SK-N-SH (cell line): ENCODE measurements at places on chromosomes 13 and 19.
A peak's percentile ranks its signal among the peaks of the same experiment; 100 is the strongest.

DNA sequence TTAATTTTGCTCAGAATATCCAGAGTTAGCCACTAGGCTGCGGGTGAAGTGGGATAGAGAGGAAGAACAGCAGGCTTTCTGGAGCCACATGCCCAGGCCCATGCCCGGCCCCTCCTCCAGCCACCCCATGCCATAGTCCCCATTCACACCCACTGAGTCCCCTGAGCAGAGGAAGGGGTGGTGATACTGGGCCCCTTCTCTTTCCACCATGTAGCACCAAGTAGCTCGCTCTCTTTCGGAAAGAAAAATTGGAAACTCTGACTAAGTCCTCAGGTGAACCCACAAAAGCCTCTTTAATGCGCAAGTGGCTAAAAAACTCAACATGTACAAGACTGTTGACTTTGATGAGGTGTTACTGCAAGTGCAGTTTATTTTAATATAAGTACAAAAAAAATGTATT lies 76.7 kb upstream of the GPR183 start:
- no peak for DNase-seq

DNA sequence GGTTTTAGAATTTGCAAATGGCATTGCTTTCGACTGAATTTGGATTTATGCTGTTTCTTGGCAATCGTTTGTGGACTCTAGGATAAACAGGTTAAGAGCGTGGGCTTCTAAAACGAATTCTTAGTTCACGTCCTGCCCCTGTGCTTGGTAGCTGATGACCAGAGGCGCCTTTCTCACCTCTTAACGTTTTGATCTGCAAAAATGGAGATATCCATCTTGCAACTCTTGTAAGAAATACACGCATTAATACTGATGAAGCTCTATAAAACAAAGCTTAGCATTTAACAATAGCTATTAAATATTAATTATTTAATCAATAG lies 580 bp upstream of the KATNAL1 start:
- DNase-seq = no peak

- DNase-seq = no peak
Observed at GRCh38 chr19:38228005-38228377, 4.0 kb upstream of the DPF1 start.

- DNase-seq = no peak
Observed at GRCh38 chr13:100440751-100441425, 147.7 kb downstream of the GGACT start.

DNA sequence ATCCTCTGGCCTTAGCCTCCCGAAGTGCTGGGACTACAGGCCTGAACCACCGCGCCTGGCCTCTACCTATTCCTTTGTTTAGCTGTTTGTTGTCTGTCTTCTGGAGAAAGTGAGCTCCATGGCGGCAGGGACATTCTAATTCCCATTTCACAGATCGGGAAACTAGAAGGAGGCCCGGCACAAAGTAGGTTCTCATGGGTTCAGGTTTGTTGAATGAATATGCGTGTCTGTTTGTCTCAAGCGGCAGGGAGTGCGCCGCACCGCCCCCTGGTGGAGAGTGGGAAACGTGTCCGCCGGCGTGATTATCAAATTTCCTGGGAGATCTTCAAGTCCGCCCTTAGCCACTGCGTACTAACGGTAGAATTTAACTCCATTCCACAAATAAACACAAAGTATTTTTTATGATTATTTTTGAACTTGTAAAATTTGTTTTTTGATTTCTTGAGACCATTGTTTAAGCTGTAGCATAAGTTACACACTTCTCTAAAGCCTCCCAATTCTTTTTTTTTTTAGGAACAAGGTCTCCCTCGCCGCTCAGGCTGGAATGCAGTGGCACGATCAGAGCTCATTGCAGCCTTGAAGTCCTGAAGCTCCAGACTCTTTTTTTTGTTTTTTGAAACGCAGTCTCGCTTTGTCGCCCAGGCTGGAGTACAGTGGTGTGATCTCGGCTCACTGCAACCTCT lies 8.9 kb upstream of the CCDC9 start:
- DNase-seq = peak; percentile 74

- DNase-seq = no peak
Observed at GRCh38 chr13:39862900-39863299, 207.4 kb downstream of the COG6 start.

DNA sequence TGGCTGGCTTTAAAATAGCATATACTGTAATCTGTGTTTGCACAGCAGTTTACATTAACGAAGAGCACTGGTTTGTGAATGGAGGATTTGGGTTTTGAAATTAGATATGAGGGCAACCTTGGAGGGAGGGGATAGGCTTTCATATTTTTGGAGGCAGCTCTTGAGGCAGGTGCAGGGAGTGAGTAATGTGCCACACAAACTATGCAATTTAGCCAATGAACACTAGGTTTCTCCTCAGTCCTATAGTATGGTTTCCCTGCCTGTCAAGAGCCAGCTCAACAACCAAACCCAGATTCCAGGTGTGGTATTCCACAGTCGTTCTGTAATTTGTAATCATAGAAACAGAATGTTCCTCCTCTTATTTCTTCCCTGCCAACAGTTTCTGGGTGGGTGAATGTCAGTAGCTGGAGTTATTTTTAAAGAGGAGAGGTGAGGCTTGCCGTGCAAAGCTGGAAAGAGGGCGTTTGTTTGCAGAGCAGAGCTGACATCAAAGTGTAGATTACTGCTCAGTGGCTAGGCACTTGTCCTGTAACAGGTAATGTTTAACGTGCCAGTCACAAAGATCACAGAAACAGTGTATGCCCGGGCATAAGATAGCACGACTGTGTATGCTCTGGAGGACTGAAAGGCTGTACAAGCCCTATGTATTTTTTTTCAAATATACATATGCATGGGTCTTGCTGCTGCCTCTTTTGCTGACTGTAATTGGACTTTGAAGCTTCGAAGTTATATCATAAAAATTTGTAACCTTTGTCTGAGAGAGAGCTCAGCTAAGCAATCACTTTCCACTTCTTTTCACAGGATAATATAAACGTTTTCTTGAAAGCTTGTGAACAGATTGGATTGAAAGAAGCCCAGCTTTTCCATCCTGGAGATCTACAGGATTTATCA lies 124.2 kb downstream of the LMO7 start:
- DNase-seq = no peak

DNA sequence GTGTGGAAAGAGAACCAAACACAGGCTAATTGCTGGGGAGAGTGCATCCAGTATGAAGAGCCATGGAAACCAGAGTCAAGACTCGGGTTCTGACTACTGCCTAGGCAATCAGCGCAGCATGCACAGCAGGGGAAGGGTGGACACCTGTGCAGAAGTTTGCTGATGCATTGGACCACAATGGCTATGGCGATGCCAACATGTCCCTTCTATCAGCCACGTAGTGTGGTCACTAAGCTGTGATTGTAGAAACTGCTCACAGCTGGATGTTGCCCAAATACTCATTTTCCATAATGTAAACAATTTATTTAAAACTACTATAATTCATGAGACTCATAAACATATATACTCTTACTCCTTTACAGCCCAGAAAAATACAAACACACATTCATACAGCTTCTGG lies 1718.2 kb downstream of the EFNB2 start:
- DNase-seq = no peak

DNA sequence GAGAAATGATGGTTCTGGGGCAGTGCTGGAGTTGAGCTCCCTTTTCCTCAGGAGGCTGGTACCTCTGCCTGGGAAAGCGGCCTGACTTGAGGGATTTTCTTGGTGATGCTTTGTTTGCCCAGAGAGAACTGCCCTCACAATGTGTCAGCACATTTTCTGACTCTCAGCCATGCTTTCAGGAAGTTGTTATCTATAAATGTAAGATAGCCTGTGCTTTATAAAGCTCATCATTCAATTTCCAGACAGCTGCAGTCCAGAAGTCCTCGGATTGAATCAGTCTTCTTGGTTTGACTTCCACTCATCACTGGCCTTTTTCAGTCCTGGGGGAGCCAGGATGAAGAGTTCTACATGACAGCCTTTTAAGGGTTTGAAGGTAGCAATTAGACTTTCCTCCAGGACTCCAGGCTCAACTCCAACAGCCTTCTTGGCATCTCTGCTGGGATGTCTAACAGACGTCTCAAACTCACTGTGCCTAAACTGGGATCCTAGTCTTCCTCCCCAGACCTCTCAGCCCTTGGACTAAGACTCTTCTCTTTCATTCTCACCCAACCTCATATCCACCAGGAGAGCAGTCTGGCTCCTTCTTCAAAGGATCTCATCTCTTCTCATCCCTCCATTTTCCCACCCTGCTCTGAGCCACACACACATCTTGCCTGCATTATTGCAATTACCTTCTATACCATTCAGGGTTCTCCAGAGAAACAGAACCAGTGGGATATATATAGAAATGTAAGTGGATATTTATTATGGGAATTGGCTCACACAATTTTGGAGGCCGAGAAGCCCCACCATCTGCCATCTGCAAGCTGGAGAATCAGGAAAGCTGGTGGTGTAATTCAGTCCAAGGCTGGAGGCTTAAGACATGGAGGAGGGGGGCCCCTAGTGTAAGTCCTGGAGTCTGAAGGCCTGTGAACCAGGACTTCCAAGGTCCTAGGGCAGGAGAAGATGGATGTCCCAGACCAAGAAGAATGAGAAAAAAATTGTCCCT lies 13.1 kb downstream of the ERICH6B start:
- DNase-seq = peak; percentile 46

- no peak for DNase-seq
Observed at GRCh38 chr19:42287017-42287826, 14.7 kb upstream of the PRR19 start.

DNA sequence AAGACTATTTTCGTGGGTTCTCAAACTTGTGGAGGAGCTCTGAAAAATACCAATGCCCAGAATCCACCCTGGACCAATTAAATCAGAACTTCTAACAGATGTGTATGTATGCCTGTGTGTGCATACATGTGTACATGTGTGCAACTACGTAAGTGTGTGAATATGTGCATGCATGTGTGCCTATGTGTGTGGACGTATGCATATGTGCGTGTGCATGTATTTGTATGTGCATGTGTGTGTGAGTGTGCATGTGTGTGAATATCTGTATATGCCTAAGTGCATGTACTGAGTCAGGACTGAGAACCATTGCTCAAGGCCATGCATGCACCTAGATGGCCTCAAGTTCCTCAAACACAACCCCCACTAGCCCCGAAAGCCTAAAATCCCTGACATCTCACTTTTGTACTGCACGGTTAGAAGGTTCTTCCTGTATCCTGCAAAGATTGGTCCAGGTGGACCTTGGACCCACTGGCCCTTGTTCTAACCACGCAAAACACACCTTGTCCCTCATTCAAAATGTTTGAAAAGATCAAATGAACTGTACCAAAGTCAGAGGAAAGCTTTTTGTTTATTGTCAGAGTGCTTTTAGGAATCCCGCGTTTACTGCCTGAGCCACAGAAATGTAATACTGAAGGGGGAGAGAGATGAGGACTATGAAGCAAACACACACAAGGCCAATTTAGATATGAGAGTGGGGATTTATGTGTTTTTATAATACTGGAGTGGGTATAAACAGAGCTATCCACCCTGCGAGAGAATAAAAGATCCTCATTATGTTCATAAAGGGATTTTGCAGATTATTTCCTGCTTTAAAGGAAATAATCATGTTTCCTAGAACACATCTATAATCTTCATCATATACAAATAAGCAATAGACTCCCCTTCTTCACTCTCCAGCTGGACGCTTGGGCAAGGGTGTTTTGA lies 39.1 kb downstream of the LATS2 start:
- no peak for DNase-seq

- peak; percentile 6 for DNase-seq
Observed at GRCh38 chr19:46607448-46607841, 6.3 kb downstream of the CALM3 start.

- DNase-seq = no peak
Observed at GRCh38 chr19:8355631-8356402, 8.1 kb upstream of the ANGPTL4 start.

DNA sequence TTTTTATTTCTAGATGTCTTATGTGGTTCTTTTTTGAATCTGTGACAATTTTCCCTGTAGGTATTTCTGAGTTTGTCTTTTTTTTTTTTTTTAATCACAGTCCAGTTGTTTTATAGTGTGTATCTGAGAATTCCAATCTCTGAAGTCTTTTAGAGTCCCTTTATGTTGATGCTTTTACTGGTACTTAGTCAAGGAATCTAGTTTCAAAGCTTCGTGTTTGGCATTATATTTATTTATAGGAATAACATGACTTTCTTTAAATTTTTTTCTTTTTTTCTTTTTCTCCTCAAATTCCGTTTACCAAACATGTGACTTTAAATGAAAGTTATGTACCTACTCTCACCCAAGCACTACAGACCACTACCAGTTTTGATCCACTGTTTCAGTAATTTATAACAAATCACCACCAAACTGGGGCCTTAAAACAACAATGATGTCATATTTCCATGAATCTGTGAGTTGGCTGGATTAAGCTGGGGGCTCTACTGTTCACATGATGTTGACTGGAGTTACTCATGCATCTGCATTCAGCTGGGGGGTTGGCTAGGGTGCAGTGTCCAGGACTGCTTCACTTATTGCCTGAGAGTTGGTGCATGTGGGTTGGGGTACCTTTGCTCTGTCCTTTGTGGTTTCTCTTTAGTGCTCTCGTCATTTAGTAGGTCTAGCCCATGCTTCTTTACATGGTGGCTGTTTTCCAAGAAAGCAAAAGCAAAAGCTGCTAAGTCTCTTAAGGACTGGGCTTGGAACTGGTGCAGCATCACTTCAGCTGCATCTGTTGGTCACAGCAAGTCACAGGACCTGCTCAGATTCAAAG lies 22.3 kb downstream of the KCTD4 start:
- no peak for DNase-seq

DNA sequence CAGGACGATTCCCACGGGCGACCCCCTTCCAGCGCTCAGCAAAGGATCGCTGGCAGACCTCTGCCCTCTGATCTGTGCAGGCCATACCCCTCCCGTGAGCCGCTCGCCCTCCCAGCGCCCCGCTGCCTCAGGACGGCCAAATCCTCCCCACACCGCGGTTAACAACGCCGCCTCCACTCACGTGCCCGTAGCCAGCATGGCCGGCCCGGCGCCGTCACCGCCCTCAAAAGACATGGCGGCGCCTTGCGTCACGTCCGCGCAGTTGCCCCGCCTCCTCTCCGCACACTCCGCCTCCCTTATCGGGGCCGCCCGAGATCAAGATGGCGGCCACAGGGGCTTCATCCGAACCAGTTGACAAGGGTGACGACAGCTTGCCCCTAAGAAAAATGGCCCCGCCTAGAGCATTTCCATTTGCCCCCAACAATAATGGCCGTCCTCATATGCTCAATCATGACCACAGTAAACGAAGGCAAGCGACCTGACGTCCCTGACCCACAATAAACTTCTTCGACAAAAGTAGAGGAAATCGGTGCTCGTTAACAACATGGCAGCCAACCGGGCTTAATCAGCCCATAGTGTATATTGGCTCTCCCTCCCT lies 634 bp downstream of the AKT1S1 start:
- DNase-seq = peak; percentile 85

- no peak for DNase-seq
Observed at GRCh38 chr13:80250213-80250810, 90.6 kb downstream of the SPRY2 start.

DNA sequence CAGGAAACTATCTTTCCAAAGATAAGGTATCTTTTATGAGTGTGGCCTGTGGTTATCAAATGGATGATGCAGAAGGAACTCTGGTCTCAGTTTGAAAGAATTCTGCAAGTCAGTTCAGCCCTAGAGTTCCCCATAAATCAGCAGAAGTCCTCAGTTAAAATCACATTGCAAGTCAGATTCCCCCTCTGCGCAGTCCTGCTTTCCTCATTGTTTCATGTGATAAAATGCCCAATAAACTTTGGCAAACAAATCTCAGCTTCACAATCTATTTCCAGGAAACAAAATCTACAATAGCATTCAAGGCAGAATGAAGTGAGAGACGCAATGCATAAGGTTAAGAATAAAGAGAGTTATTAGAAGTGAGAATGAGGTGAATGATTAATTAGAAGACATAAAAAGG lies 216.3 kb upstream of the KLHL1 start:
- DNase-seq = no peak
